ENCODE measurements at places on chromosomes 3 and 15. TPM values are rescaled to one million over a fixed set of nuclear protein-coding genes. Genes with fewer than 3 reads are reported as not detected.
A peak's percentile ranks its signal among the peaks of the same experiment; 100 is the strongest.

GRCh38 chr3:190533511-190534281, 19.8 kb downstream of the IL1RAP start:
- peaks cover 28% of the 10 kb centered on the region for H3K4me1 ChIP-seq
- H3K4me3 ChIP-seq, result peak overlapping the region; percentile 21
- no peaks in the 10 kb centered on the region for H3K36me3 ChIP-seq
- H3K27ac ChIP-seq, result peak overlapping the region; percentile 88
- peak; percentile 75 for DNase-seq

DNA sequence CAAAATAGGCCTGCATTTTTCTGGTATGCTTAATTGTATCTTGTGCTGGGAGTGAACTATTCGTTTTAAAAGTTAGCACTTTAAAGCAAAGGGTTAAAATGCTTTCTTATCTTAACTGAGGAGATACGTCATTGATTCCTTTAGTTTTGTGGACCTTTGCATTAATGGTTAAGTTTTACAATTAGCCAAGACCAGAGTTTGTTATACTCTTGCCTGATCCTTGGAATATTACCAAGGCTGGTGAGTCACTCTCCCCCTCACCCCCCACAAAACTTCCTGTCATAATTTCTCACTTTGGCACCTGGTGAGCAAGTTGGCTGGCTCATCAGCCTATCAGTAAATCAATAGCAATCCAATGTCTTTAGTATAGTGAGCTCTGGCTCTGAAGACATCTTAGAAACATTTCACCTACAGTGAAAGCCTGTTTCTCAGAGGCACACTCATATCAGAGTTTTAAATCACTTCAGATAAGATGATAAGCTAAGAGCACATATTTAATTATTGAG, 26.7 kb downstream of the SLC2A2 start:
- H3K4me3 ChIP-seq, result peak overlapping the region; percentile 5
- H3K27ac ChIP-seq, result peak overlapping the region; percentile 91
- no peaks in the 10 kb centered on the region for H3K36me3 ChIP-seq
- peak; percentile 80 for DNase-seq
- no peaks in the 10 kb centered on the region for H3K27me3 ChIP-seq
- H3K4me1 ChIP-seq, result peaks cover 77% of the 10 kb centered on the region

DNA sequence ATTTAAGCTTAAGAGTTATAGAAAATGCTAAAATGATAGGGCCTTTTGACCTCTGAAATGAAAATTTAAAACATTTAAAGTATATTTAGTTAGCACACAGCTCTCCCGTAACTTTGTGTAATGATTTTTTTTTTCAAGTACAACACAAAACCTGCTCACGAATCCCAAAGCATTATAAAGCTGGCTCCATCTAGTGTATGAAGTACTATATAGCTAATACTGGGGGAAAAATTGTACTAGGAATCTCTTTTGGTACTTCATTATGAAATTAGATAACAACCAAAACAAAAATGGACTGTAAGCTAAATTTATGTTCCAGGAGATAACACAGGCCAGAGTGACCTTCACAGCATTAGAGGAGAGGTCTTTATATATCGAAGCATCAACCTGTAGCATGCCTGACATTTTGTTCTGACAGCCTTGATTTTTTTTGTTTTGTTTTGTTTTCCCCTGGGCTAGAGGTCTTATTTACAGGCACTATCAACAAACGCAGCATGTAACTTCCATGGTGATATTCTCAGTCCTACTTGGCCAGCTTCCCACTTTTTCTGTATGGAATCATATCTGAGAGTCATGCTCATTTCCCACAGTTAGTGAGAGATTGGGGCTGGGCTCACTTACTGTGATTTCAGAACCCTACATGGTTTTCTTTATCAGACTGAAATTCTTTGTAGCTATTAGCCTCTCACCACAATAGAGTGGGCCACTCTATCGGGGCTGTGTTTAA, 116.3 kb downstream of the MITF start:
- H3K4me1 ChIP-seq, result peaks cover 54% of the 10 kb centered on the region
- H3K4me3 ChIP-seq, result peak overlapping the region; percentile 49
- no peaks in the 10 kb centered on the region for H3K36me3 ChIP-seq
- no peak for DNase-seq
- peak overlapping the region; percentile 44 for H3K27ac ChIP-seq

DNA sequence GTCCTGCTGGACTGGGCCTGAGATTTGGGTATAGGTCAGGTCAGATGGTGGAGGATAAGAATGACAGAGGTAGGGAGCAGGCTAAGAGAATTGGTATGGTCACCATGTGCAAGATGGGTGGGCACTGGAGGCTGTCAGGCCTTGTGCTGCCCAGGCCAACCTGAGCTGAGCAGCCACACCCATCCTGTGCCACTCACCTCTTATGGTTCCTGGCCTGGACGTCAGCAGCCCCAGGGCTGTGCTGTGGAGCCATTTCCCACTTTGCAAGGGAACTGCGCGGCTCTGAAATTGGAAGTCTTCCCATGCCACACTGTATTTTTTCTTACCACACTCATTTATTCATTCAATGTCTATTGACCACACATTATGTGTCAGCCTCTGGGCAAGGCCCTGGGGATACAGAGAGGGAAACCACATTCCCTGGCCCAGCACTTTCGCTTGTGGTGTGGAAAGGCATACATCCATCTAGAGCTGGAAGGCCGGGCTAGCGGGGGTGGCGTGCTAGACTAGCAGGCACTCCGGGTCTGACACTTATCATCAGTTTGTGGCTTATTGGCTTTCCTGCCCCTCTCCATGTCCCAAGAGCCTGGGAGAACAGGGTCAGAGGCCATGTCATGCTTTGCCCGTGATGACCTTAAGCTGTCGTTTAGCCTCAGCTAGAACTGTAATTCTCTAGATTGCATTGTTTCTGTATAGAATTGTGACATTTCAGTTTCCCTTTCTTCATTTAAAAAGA, 51.1 kb upstream of the POLG start:
- no peaks in the 10 kb centered on the region for H3K4me1 ChIP-seq
- DNase-seq, result no peak
- no peaks in the 10 kb centered on the region for H3K36me3 ChIP-seq
- no peak overlapping the region for H3K27ac ChIP-seq
- H3K27me3 ChIP-seq, result peaks cover 57% of the 10 kb centered on the region

- peaks cover 11% of the 10 kb centered on the region for H3K27me3 ChIP-seq
- H3K4me1 ChIP-seq, result no peaks in the 10 kb centered on the region
- DNase-seq, result no peak
- H3K4me3 ChIP-seq, result no peak overlapping the region
- H3K36me3 ChIP-seq, result no peaks in the 10 kb centered on the region
- no peak overlapping the region for H3K27ac ChIP-seq
Observed at GRCh38 chr3:3191675-3192285, 12.3 kb upstream of the CRBN start.

DNA sequence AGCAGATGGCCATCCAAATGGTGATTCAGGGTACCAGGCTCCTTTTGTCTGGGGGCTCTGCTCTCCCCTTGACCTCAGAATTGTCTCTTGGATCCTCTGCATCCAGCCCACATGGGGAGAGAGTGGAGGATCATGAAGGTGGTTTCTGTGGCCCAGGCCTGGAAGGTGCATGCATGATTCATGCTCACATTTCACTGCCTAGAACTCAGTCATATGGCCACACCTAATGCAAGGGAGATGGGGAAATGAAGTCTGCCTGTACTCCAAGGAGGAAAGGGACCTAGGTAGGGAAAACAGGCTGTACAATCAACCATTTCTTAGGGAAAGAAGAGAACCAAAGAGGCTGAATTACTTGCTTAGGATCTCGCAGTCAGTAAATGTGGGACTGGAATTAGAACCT, 15.1 kb downstream of the HRG start:
- no peaks in the 10 kb centered on the region for H3K4me1 ChIP-seq
- no peak overlapping the region for H3K4me3 ChIP-seq
- no peaks in the 10 kb centered on the region for H3K36me3 ChIP-seq
- DNase-seq, result no peak
- H3K27ac ChIP-seq, result no peak overlapping the region

DNA sequence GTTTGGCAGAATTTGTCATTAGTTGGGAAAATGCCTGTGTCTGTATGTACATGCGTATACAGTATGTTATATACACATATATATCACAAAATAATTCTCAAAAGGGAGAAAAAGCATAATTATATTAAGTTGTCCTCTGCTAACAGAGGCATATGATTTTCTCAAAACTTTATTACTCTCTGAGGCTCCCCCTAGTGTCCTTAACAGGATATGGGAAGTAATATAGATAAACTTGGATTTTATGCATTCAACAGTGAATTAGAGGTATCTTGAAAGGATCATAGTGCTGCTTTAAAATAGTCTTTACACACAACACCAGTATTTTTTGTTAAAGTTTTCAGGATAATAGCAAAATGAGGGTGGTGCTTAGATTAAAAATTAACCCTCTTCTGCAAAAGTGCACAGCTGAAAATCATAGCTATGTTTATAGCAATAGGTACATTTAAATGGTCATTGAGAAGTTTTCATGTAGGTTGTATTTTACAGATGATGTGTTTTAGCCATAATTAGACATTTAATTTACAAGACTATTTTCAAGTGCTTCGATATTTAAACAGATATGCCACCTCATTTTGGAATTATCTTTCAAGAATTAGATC, 454.0 kb upstream of the ROBO2 start:
- H3K36me3 ChIP-seq, result no peaks in the 10 kb centered on the region
- H3K4me1 ChIP-seq, result no peaks in the 10 kb centered on the region
- H3K27ac ChIP-seq, result no peak overlapping the region
- H3K27me3 ChIP-seq, result no peaks in the 10 kb centered on the region

DNA sequence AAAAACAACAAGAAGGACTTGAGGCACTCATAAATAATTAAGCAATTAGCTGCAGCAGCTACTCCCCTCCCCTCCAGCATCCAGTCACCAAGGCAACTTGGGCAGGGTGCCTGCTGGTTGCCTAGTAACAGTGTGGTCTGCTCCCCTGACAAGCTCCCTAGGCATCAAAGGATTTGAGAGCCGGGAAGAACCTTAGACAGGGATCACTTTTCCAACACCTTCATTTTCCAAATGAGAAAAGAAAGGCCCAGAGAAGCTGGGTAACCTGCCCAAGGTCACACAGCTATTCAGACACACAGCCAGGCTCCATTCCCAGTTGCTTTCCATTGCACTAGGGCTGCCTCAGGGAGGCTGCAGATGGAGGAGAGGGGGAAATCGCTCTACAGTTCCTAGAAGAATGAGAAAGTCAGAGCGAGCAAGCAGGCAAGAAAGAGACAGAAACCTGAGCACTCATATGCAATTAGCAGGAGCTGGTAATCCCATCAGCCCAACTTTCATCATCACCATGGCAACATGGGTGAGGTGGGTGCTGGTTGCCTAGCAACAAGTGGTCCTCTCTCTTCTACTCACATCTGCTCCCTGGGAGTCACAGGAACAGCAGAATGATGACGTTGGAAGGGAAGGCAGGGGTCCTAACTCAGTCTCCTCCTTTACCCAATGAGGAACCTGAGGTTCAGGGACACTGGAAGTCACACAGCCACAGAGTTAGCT, 3.6 kb upstream of the EIF4E3 start:
- peaks cover 17% of the 10 kb centered on the region for H3K4me1 ChIP-seq
- H3K27me3 ChIP-seq, result peaks cover 22% of the 10 kb centered on the region
- DNase-seq, result no peak
- no peak overlapping the region for H3K27ac ChIP-seq
- H3K4me3 ChIP-seq, result no peak overlapping the region

GRCh38 chr3:120151791-120152190, 57.5 kb upstream of the GSK3B start:
- peaks cover 52% of the 10 kb centered on the region for H3K4me1 ChIP-seq
- no peak overlapping the region for H3K4me3 ChIP-seq
- H3K27ac ChIP-seq, result no peak overlapping the region
- no peaks in the 10 kb centered on the region for H3K27me3 ChIP-seq
- peaks cover 20% of the 10 kb centered on the region for H3K36me3 ChIP-seq

DNA sequence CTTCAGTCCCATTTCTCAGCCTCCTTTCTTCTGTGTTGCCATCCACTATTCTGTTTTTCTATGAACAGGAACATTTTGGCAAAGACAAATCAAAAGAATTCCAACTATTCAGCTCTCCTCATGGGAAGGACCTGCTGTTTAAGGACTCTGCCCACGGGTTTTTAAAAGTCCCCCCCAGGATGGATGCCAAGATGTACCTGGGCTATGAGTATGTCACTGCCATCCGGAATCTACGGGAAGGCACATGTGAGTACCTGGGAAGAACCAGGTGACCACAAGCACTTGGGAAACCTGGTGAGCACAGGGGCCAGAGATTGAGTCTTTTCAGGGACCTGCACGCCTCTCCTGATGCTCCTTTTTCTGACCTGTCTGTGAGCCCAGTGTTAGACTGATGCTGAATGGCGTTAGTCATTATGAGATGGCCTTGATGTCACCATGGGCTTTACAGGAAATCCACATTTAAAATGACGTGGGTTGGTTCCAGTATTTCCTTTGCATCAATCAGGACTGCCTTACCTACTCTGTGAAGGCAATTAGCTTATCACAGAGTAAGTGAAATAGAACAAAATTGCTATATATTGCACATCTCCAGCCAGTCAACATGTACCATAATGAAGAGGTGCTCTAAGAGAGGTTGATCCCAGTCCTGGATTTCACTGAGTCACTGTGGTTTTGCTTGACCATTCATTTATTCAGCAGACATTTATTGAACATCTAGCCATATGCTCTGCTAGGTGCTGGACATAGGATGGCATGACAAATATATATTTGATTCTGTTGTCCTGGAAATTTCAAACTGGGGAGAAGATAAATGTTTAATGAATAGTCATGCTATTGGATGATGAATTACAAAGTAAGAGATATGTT, 11.7 kb downstream of the TF start:
- no peak for DNase-seq
- no peak overlapping the region for H3K4me3 ChIP-seq
- no peaks in the 10 kb centered on the region for H3K4me1 ChIP-seq
- H3K27ac ChIP-seq, result no peak overlapping the region

DNA sequence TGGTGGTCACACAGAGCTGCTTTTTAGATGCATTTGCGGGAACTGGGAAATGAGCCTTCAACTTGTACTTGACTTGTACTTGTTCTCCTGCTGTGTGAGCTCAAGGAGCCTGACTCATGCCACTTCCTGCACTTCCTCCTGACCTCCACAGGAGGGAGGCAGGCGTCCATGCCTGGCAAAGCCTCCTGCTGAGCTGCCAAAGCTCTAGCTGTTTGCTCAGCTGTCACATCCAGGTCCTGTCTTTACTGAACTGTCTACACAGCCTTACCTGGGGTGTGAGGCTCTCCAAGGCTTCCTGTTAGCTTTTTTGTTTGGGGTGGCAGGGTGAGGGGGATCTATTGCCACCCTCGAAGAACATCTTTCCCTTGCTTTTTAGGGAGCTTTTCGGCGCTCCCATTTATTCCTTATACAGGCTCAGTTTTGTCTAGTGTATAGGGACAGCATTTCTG, 6.4 kb downstream of the THPO start:
- H3K36me3 ChIP-seq, result peaks cover 26% of the 10 kb centered on the region
- H3K4me3 ChIP-seq, result no peak overlapping the region
- H3K27me3 ChIP-seq, result peaks cover 14% of the 10 kb centered on the region
- H3K27ac ChIP-seq, result peak overlapping the region; percentile 16
- peaks cover 50% of the 10 kb centered on the region for H3K4me1 ChIP-seq
- peak; percentile 82 for DNase-seq

Gene ZBED2
- 0.22 TPM for total RNA-seq

Gene NME9
- not detected for total RNA-seq

Gene CCDC191
- total RNA-seq, result 1.1 TPM

Gene TNFSF10
- total RNA-seq, result not detected

Gene CELSR3
- 1.7 TPM for total RNA-seq

Gene CHP1
- 126 TPM for total RNA-seq

Gene ZIC1
- 0.44 TPM for total RNA-seq

Gene PPP1R14D
- not detected for total RNA-seq

Measured in HFFc6 (cell line).